ENCODE measurements at places on chromosomes 11 and 22.

DNA sequence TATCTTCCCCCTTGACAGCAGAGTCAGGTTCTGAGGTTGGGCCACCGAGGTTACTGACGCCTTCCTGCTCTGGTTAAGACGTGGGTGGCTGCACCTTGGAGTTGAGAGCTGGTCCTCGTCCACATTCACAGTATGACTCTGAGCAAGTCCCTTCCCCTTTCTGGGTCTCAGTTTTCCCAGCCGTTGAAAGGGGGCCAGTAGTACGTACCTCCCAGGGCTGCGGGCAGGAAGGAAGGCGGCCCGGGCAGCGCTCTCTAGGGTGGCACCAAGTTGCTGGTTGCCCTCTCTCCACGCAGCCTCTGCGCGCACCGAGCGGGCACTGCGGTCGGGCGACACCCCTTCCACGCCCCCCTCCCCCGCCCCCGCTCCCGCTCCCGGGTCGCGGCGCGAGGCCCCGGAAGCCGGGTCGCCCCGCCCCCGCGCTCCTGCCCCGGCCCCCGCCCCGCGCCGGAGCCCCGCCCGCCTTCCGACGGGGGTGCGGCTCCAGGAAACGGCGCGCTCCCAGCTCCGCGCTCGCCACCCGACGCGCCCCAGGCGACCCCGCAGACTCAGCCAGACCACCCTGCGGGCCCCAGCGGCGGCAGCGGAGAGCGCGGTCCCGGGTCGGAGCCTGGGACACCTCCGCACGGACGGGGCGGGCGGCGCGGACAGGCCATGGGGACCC, at the start of gene EHBP1L1:
TSS of gene EHBP1L1 (plus strand) at position 486 of the 664 bp plus-strand sequence. CDS start 250 bp downstream, outside the sequence.
- DNase-seq = peak; percentile 66

DNA sequence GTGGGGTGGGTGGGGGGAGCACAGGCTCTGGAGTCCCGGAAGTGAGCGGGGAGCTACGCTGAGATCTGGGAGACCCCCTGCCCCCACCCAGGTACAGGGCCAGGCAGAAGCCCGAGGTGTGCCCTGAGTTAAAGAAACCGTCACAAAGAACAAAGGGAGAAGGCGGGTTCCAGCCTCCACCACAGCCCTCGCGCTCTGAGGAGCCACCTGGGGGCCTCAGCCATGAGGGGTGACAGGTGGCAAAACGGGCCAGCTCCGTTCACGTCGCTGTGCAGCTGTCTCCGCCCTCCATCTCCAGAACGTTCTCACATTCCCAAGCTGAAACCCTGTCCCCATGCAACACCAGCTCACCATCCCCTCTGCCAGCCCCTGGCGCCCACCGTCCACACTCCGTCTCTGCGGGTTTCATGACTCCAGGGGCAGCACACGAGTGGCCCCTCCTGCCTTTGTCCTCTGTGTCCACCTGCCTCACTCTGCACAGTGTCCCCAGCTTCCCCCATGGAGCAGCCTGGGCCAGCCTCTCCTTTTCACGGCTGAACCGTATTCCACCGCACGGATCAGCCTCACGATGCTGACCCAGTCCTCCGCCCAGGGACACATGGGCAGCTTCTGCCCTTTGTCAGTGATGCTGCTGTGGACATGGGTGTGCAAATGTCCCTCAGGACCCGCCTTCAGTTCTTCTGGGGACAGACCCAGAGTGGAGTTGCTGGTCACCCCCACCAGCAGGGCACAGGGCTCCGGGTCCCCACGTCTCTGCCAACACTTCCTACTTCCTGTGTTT, 1.7 kb upstream of the MUC5B start:
- DNase-seq = no peak

DNA sequence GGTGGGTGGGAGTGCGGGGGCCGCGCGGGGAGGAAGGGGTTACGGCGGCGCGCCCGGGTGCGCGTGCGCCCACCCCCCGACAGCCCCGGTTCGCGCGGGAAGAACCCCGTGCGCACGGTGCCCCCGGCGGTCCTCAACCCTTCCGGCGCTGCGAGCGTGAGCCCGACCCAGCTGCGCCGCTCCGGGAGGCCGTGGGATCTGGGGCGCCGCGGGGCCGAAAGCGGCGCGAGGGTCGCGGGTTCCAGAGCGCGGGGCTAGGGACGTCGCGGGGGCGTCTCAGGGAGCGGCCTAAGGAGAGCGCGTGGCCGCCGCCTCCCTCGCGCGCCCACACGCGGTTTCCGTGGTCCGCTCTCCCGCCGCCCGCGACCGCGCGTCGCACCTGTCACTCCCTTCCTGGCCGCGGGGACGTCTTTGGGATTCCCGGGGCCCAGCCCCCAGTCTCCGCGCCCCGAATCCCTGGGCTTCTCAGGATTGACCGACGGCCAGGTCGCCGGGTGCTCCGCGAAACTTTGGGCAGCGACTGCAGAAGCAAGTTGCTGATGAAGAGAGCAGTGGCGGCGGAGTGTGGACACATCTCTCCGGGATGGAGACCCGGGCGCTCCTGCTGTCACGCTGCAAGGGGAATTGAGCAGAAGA, 582 bp downstream of the SREBF2 start:
- peak; percentile 29 for DNase-seq

DNA sequence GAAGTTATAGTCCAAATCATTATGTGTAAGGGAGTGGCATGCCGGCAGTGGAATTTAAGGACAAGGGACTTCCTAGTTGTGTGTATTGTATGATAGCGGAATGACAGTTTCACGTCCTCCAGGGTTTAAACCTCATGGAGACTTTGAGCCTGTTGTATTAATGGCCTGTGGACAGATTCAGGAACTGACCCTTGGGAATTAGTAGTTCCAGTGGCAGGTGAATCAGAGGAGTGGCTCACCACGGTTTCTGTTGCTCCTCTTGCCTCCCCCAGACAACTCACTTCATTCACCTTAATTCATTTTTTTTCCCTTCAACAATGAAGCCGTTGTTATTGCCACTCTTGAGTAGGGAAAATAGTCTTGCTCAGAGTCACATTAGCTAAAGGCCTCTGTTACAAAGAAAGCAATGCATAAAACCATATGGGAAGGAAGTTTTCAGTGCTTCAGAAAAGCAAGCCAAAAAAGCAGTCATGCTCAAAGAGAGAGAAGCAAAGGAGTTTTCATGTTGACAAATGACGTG, 22.6 kb downstream of the AMOTL1 start:
- DNase-seq = no peak

DNA sequence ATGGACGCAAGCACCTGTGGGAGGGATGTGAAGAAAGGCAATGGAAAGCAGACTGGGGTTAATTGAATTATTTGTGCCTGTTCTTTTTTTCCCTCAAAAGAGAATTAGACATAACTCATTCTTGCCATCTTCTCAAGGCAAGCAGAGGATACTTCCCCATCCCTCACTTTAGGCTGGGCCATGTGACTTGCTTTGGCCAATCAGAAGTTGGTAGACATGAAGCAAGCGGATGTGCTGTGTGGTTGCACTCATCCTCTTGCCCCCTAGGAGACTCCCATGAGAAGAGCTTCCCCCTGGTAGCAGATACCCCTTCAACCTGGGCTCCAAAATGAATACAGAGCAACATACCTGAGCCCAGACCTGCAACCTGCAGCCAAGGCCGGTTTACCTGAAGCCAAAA, 124.4 kb upstream of the ZC3H12C start:
- no peak for DNase-seq

DNA sequence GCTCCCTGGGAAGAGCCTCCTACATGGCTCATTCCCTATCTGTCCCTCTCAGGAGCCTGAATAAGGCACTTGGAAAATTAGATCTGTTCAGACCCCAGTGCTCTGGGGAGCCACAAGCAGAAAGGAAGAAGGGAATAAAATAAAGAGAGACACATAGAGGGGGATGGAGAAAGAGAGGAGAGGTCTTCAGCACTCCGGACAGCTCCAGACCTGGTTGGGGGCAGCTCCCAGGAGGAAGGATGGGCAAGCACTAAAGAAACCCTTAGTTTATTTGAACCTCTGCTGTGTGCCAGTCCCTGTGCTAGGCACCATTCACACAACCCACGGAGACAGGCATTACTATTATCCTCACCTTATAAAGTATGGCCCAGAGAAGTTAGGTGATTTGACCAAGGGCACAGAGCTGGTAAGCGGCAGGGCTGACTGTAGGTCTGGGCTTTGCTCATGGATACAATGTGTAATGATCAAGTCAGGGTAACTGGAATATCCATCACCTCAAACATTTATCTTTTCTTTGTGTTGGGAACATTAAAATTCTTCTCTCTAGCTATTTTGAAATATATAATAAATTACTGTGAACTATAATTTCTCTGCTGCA, 53.7 kb upstream of the LRRC32 start:
- DNase-seq = no peak

DNA sequence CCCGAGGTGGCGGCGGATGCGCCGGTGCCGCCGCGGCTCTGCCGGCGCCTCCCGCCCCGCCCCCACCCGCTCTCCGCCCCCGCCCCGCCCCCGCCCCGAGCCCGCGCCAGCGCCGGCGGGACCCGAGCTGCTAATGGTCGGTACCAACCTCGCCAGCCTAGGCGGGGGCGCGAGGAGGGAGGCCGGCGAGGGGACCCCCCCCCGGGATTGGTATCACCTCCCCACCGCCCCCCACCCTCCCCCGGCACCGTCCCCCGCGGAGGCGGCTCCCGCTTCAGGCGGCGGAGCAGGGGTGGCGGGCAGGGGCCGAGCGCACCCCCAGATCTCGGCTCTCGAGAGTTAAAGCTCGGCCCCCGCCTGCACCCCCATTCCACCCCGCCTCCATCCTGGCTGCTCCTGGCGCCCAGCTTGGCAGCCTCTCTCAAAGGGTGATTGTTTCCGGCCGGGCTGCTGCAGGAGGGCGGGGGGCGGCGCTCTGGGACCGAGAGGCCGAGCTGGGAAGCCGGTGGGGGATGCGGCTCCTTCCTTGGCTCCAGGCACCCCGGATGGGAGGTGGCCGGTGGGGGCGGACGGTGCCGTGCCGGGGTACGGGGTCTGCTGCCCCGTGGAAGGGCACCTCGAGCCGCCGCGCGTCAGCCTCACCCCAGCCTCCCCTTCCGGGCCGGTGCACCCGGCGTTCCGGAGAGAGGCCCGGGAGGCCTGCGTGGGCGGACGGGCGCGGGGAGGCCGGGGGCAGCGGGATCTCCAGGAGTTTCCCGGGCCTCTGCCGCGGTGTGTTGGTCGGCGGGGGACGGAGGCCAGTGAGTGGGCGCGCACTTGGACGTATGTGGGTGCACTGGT, at the start of gene B3GAT1:
TSS of gene B3GAT1 (minus strand) at position 40 of the 840 bp plus-strand sequence. CDS start 24,583 bp downstream, outside the sequence.
- DNase-seq = no peak

- DNase-seq = no peak
These were observed 34.1 kb downstream of the CCDC15 start for GRCh38 chr11:124988063-124988462.

DNA sequence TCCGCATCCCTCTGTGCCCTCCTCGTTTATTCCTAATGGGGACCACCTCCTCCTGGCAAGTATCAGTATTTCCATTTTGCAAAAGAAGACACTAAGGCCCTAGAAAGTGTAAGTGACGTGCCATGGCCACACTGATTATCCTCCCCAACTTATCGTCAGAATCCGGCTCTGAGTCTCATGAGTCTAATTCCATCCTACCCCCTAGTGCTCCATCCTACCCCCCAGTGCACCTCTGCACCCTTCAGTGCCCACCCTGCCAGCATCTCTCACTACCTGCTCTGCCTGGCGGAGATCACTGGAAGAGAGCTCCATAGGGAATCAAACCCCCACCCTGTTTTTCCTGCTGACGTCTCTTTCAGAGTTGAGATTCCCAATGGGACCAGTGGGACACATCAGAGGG, 31.8 kb downstream of the PRDM11 start:
- DNase-seq = no peak

DNA sequence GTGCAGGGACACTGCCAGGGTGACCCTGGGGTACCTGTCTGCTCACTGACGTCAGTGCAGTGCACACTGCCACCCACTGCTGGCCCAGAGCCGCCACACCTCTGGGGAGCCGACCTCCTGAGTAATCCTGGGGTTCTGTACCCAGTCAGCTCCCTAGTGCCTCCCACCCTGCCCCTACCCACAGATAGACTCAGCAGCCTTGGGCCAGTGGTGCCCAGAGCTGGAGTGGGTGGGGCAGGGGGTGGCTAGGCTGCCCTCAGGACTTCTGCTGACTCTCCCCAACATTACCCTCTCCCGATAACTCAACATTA, 5.8 kb downstream of the NRXN2 start:
- no peak for DNase-seq

- no peak for DNase-seq
These were observed 51.7 kb downstream of the PITPNB start for GRCh38 chr22:27867085-27867952.

DNA sequence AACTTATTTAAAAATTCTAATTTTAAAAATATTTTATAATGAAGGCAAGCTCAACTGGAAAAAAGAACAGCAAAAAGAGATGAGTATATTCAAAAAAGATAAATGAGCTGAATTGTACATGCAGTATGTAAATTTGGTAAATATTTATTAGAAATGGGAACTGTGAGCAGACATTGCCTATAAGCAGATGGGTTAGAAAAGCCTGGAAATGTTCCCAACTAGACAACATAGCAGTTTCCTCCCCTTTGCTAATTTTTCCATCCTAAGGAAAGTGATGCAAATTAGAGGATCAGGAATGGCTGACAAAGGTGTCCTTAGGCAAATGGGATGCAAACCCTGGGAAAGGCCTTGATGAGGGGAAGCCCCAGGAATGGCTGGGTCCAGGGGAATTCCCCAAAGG, 37.2 kb downstream of the TP53I11 start:
- DNase-seq = no peak

DNA sequence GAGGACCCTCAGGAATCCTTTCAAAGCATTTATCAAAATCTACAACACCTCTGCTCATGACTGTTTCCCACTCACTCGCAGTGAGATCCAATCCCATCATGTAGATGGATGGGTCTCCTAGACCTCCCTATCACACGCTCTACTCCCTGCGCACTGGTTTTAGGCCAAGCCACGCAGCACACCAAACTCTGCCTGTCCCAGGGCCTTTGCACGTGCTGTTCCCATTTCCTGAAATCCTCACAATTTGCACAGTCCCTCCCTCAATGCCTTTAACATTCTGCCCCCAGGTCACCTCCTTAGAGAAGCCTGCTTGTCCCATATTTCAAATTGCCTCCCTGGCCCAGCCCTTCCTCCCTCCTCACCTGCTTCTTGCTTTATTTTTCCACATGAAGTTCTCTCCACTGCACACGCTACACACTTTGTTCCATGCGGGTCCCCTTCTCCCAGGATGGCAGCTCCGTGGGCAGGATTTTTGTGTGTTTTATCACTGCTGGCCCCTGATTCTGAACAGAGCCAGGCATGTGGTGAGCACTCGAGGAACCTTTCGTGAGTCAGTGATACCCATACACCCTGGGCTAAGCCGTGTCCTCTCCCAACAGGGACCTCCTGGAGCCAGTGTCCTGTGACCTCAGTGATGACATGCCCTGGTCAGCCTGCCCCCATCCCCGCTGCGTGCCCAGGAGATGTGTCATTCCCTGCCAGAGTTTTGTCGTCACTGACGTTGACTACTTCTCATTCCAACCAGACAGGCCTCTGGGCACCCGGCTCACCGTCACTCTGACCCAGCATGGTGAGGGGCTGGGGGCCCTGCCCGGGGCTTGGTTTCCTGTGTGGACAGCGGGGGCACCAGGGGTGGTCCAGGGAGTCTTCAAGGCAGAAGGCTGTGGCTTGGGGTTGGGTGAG, 12.2 kb downstream of the CSF2RB start:
- DNase-seq = no peak

GRCh38 chr11:119024430-119025098, 6.0 kb downstream of the TRAPPC4 start:
- no peak for DNase-seq

GRCh38 chr11:38305682-38306081, 1707.6 kb upstream of the RAG2 start:
- DNase-seq = no peak

GRCh38 chr11:56841210-56841810, 92.8 kb upstream of the OR9G4 start:
- no peak for DNase-seq

GRCh38 chr22:41459431-41459830, 9.1 kb downstream of the PHF5A start:
- DNase-seq = no peak

GRCh38 chr11:68019486-68019885, 9.4 kb downstream of the ALDH3B1 start:
- no peak for DNase-seq

Measured in stimulated activated CD4-positive, alpha-beta T cell treated with anti-CD3 and anti-CD28 coated beads, TNF-alpha, amount 100 ng/mL, for 4 hours (primary cell).